ENCODE measurements at places on chromosomes 3 and 15.

- peak; percentile 44 for DNase-seq
Observed at GRCh38 chr15:74438721-74439316, 5.1 kb upstream of the SEMA7A start.

GRCh38 chr3:179743913-179744312 is 91.1 kb downstream of the USP13 start:
- DNase-seq: no peak

DNA sequence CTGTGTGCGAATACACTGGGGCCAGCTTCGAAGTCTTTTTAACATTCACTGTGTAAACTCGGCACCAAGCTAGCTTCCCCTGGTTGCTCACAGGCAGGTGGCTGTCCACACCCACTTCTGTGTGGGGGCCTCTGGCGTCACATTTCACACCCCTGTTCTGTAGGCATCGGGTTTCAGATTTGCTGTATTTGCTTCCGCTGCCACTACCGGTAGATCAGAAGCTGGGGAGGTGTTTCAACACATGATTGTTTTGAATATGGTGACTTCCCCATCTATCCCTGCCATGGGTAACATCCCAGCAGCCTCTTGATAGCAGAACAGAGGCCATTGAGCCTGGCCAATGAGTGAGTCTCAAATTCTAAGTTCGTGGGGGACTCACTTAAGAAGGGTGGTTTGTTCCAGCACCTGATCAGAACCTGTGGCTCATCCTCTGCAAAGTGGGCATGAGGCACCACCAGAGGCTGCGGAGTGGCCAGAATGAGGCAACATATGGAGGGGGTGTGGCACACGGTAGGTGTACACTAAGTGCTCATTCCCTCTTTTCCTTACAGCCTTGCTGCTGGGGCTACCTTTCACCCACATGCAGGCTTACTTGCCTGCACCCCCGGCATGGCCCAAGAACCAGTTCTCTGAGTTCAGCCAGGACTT is 61.5 kb downstream of the IQSEC1 start:
- no peak for DNase-seq

DNA sequence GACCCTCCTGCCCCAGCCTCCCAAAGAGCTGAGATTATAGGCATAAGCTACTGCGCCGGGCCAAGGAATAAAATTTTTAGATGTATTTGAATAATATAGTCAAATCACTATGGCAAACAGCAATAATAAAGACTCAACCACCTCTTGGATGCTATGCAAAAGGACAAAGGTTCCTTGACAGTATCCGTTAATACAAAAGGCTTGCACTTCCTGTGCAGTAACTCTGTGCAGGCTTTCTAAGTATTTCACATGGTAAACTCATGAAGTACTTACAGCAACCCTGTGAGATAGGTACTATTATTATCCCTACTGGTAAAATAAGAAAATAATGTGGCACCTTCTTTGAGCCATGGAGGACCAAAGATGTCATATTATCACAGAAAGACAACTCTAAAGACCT is 86.8 kb downstream of the SHQ1 start:
- no peak for DNase-seq

GRCh38 chr15:70203981-70204560 is 106.4 kb upstream of the TLE3 start:
- DNase-seq: no peak

DNA sequence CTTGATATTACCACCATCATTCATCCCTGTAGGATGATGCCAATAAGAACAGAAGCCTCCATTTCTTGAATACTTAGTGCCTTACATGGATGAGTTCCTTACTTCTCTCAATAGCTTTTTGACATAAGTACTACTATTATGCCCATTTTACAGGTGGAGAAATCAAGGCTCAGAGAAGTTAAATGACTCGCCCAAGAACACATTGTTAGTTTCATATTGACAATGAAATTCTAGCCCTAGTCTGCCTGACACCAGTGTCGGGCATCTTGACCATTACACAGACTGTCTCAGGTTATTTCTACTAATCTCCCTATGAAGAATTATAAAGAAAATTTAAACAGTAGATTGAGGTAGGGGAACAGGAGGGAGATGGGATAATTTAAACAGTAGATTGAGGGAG is 52.5 kb upstream of the ARL8B start:
- no peak for DNase-seq

- no peak for DNase-seq
Observed at GRCh38 chr15:71549697-71550096, 260.7 kb upstream of the NR2E3 start.

- DNase-seq: no peak
Observed at GRCh38 chr15:94582368-94582767, 351.0 kb downstream of the MCTP2 start.

GRCh38 chr3:29515451-29515850 is 234.6 kb downstream of the RBMS3 start:
- DNase-seq: no peak

DNA sequence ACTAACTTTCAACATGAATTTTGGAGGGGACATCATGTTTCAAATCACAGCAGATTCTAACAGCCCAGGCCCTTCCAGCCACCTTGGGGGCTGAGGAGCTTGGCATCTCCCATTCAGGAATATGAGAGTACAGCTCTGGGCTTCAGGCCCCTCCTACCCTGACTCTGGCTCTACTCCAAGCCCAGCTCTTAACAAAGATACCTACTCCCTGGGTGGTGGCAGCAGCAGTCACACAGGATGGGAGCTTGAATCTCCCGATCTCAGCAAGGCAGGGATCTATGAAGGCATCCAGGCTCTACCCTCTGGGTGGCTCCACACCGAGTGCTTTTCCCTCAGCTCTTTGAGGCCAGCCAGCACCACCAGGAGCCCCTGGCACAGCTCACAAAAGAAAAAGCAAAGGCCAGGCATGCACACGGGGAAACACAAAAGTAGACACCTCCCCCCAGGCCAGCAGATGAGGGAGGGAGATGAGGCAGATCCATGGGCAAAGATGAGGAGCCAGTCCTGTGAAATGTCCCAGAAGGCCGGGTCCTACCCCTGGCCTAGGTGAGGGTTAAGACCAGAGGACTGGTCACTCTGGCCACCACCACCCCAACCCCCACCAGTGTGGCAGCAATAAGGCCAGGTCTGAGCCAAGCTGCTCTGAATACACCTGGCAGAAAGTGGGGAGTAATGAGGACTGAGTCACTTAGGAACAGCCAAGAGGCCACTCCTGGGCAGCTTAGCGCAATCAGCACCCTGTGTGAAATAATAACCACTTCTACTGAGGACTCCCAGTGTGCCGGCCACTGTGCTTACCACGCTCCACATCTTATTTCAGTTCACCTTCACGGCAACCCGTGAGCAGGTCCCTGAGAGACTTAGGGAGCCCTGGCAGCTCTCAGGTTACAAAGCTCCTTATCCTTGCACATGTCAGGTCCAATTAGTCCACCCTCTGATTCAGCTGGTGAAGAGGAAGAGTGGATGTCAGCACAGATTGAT is 24.3 kb downstream of the PLA2G4F start:
- no peak for DNase-seq

DNA sequence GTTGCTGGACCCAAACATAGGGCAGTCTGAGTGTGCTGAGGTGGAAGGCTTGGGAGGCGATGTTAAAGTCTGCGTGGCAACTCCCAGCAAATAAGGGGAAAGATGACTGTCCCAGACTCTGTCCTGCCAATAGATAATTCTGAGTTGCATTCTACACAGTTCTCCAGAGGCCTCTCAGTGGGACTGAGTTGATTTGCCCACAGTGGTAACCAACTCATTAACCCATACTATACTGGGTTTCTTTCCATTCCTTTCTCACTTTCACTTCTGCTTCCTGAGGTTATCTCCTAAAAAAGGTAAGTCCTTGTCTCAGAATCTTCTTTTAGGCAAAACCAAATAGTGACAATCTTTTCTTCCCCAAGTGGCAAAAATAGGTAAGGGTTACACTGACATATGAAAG is 549.9 kb upstream of the DPPA4 start:
- no peak for DNase-seq

GRCh38 chr3:13022348-13023234 is 50.6 kb downstream of the IQSEC1 start:
- peak; percentile 41 for DNase-seq

Data from amygdala (tissue), 56 donors.